SHP77 treated with DMSO at 0.1 percent for 48 hours (cell line): ENCODE measurements at places on chromosomes 12 and 14.
A peak's percentile ranks its signal among the peaks of the same experiment; 100 is the strongest.

- peak; percentile 51 for DNase-seq
These were observed 77.7 kb downstream of the NTS start for GRCh38 chr12:85951823-85952222.

DNA sequence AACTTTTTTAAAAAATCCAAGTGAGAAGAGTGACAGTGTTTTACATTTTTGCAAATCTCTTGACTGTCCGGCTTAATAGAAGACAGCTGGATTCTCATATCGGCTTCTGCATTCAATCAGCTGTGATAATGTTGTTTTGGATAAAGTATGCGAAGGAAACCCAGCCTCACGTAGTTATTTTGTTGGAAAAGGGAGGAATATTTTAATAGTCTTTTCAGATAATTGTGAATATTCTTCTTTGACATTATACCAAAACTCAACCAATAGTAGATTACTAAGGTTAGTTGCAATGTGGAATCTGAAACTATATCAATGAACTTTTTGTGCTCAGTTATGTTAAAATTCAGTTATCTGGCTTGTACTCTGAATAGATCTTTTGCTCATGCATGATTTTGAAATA, 276.5 kb downstream of the ZFP36L1 start:
- DNase-seq, result no peak

DNA sequence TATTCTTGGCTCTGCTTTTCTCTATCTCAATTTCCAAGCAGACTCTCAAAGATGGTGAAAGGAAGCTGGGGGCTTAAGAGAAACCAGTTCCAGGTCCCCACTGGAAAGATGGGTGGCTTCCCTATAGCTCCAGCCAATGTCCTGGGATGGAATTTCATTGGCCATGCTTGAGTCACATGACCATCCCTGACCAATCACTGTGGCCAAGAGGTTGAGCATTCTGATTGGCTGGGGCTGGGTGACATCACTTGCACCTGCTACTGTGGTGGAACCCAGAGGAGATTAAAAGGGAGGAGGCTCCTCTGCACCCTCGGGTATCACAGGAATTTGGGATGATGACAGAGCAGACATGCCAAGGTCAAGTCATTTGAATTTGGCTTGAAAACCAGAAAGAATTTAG, 436.5 kb downstream of the TMEM132D start:
- DNase-seq, result no peak

- no peak for DNase-seq
These were observed 78.8 kb downstream of the KCNMB4 start for GRCh38 chr12:70444903-70445302.

- no peak for DNase-seq
These were observed 115.0 kb downstream of the TSPAN9 start for GRCh38 chr12:3192221-3192620.

DNA sequence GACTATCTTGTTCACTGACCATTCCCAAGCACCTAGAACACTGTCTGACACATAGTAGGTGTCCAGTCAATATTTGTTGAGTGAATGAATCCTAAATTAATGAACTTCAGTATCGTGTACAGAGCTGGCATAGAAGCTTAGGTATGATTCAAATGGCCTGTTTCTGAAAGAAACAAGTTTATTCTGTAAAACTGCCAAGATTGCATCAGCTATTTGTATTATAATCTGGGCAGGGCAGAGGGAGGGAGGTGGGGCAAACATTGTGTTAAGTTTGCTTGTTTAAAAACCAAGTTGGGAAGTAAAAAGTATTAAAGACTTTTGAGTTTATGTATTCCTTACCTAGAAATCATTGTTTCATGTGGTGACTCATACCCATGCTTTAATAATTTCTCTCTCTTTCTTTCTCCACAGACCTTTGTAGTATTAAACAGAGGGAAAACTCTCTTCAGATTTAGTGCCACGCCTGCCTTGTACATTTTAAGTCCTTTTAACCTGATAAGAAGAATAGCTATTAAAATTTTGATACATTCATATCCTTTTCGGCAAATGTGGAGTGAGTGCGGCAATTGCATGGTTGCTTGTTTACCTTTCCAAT, 92.8 kb downstream of the SCN8A start:
- no peak for DNase-seq

GRCh38 chr14:67411820-67412421, at the start of gene PLEK2:
PLEK2 (minus strand) TSS chr14:67412165; CDS start chr14:67412059, 106 bp downstream.
- no peak for DNase-seq

DNA sequence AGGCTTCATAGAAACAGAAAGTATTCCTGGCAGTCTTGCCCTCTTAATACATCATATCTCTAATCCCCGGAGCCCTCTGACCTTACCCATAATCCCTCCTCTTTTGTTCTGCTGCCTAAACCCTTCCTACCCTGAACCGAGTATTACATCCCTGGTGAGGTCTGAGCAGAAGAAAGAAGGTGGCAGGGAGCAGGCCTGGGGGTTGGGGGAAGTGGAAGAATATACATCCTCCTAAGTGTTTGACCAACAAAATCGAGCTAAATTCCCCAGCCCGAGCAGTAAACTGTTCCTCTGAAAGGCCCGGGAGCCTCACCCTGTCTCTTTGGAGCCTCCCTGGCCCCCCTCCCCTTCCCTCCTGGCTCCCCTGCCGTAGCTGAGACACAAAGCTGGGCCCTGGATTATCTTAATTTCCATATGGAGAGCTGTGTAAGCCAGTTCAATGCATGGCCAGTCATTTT, 192.6 kb upstream of the LHX5 start:
- DNase-seq, result no peak
